ENCODE measurements at places on chromosomes 5 and 9.

GRCh38 chr9:4935001-4935672, 49.9 kb upstream of the JAK2 start:
- no peak for DNase-seq

GRCh38 chr5:126482591-126482990, 59.4 kb downstream of the GRAMD2B start:
- no peak for DNase-seq

DNA sequence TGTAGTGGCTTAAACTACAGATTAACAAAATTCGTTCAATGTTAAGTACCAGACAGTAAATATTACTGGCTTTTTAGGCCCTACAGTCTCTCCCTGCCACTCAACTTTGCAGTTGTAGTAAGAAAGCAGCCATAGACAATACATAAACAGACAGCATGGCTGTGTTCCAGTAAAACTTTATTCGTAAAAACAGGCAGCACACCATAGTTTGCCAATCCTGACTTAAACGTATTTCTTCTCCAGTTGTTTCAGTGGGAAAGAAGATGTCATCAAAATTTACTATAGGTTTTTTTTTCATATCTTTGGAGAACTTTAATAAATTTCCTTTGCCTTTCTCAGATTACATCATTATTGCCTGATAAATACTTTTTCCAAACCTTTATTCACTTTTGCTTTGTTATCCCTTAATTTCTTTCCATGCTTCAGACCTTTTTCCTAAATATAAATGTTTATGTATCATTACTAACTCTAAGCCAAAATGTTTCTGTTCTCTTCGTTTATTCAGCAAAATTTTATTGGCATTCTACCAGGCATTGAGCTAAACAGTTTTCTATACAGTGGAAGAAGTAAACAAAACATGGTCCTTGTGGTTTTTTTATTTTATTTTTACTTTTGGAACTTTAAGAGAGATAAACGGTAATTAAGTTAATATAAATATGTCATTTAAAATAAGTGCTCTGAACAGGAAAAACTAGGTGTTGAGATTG, 64.5 kb downstream of the SLF1 start:
- DNase-seq, result no peak

DNA sequence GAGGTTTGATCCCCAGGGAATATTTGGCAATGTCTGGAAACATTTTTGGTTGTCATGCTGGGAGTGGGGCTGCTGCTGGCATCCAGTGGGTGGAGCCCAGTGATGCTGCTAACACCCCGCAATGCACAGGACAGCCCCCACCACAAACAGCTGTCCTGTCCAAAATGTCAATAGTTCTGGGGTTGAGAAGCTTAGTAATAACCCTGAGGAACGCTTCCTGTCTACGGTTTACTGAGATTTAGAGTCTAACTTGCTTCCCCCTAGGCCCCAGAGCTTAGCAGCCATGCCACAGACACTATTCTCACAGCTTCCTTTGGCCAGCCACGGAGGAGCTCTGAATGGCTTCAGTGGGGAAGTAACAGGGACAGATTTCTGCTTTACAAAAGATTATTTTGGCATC, 66.5 kb downstream of the MSX2 start:
- DNase-seq, result no peak

DNA sequence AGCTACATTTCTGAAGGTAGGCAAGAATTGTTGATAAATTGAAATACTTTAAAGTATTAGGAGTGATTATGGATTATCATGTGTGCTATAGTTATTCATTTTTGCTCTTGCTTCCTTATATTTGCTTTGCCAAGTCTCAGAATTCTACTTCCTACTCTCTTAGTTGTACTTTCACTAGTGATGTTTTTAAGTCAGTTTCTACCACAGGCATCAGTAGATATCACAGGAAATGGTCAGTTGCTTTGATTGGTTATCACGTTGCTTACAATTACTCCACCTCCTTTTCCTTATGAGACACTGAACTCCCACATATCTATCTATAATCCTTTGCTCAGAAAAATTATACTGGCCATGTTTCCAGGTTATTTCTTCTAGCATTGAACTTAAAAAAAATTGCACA, 472.8 kb downstream of the DMRTA1 start:
- DNase-seq, result no peak

GRCh38 chr9:110036286-110036685, 171.7 kb downstream of the C9orf152 start:
- DNase-seq, result no peak

DNA sequence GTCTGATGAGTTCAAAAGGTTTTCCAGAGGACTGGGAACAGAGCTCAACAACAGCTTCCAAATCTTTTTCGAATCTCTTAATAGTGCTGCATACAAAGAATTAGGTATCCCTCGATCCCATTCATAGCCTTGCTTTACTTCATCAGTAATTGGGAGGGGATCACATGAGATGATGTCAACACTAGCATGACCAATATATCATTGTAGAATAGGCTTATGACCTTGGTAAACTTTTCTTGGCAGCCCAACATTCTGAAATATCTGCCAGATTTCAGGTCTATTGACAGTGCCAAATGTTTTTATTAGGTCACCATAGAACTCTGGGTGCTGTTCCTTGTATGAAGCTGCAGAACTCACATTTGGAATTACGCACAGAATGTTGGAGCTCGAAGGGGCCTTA, 228.9 kb downstream of the FGF10 start:
- no peak for DNase-seq

DNA sequence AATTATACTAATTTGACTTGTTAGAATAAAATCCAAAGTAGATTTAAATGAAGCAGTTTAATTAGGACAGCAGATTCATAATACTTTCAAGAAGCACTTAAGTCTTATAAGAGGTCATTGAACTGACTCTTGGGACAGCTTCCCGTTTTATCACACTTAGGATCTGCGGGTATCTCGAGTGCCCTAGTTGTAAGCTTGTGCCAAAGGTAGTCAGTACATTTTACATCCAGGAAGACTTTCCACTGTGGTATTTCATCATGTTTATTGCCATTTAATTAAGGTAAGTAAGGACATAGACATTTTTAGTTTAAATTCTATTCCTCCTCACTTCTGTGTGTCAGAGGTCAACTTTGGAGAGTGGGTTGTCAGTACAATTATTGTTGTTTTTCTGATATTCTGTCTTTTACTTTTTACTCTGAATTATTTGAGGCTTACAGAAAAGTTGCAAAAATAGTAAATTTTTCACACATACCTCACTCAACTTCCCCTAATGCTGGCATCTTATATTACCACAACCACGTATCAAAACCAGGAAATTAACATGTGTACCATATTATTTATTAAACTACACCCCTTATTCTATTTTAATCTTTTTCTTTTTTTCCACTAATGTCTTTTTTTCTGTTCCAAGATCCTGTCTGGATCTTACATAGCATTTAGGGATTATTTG, 7.5 kb upstream of the ZNF367 start:
- no peak for DNase-seq

DNA sequence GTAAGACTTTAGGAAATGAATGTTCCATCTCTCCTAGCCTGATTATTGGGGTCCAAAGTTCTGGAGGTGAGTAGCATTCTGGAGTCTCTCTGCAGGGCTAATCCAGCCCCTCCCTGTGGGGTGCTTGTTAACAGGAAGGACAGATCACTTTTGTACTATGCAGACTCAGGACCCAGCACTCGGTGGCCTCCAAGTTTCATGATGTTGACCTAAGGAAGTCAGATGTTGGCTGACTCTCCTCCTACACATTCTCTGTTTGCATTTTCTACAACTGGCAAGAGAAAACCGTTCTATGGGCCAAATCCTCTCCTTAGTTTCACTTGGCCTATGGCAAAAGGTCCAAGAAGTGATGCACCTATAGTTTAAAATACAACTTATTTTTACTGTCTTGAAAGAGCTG, 5.5 kb upstream of the PDE8B start:
- DNase-seq, result no peak

GRCh38 chr5:66139318-66139712, 4.8 kb upstream of the SREK1 start:
- no peak for DNase-seq

DNA sequence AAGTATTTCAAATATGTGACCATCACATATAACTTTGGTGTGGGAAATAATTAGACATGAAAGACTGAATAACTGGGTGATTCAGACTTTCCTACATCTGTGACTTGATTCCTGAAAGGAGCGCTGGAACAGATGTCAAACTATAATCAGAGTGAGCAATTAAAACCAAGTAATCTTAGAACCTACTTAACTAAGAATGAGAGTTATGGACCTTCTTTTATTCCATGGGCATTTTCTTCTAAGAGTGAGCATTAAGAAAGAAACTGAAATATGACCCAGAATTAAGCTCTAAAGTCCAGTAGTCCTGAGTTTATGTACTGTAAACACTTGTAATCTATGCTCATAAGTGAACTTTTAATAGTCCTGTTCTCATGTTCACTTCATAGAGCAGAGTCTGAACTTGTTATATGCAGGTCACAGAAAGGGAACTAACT, 68.4 kb downstream of the PAM start:
- DNase-seq, result no peak

DNA sequence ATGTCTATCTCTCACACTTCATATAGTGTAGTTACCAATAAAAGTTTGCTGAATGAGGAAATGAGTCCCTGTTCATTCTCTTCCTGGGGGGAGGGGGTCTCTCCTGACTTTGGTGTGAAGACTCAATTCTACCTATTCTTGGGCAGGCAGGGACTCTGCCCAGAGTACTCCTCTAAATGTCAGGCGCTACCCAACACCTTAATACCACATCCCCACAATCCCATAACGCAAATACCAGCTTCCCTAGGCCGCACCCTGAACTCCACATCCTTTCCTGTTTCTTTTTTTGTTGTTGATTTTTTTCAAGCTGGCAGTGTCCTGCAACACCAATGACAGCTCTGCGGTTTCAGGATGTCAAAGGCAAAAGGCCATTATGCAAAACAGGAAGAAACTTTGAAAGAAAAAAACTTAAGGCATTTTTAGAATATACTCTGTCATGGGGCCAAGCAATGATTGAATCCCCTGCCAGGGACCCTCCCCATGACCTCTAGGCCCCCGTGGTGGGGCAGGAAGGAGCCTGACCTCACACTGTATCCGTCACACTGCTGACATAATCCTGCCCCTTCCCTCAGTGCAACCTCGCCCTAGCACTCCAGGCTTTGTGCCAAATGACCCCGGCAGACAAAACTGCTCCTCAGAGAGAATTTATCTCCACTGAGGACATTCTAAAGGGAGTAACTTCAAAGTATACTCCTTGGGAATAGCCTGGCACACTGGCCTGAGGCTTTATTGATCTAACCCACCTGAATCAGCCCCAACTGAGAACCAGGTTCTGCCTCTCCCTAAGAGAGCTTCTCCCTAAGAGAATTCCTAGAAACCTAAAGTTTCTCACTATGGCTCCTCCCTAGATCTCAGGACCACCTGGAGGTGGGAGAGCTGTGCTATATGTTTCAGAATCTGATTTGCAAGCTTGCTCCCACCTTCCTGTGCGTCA, 8.0 kb downstream of the B4GALT1 start:
- peak; percentile 88 for DNase-seq

GRCh38 chr5:35668319-35668718, 50.7 kb downstream of the SPEF2 start:
- no peak for DNase-seq

- DNase-seq, result no peak
These were observed 943.1 kb downstream of the NR2F1-AS1 start for GRCh38 chr5:92637960-92638359.

DNA sequence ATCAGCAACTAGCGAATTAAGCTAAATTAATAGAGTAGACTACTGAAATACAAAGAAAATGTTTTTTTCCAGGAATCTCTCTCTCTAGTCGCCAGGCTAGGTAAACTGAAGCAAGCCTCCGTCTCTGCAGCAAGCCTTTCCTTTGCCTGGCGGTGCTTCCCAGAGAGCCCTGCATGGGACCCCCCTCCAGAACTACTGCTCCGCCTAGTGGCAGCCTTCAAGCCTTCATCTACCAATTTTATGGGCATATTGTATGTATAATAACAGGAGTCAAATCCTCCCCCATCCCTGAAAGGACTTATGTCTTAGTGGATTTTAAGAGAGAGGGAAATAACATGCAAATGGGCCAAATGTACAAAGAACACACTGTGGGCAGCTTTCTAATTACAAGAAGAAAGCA, 241.9 kb downstream of the SAXO1 start:
- DNase-seq, result peak; percentile 30

DNA sequence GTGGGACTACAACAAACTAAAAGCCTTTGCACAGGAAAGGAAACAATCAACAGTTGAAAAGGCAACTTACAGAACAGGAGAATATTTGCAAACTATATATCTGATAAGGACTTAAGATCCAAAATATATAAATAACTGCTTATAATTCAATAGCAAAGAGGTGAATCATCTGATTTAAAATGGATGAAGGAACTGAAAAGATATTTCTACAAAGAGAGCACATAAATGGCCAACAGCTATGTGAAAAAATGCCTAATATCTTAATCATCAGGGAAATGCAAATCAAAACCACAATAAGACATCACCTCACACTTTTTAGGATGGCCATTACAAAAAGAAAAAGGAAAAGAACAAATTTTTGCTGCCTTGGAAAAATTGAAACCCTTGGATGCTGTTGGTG, 100.4 kb downstream of the LURAP1L start:
- no peak for DNase-seq

DNA sequence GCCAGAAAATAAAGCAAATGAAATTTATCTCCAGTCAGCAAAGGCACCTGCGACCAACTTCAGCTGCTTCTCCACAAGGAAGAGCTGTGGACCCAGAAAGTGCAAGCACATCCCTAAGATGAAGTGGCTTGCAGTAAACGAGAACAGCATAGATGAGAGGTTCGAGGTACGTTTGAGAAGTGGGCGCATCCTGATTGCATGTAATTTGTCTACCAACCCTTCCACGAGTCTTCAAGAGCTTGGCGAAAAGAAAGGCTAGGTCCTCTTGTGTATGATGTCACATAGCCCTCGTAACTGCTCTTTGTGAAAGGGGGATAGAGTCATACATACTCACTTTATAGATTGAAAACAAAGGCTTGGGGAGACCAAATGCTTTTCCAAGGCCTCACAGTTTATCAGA, 6.0 kb upstream of the LCP2 start:
- DNase-seq, result no peak

DNA sequence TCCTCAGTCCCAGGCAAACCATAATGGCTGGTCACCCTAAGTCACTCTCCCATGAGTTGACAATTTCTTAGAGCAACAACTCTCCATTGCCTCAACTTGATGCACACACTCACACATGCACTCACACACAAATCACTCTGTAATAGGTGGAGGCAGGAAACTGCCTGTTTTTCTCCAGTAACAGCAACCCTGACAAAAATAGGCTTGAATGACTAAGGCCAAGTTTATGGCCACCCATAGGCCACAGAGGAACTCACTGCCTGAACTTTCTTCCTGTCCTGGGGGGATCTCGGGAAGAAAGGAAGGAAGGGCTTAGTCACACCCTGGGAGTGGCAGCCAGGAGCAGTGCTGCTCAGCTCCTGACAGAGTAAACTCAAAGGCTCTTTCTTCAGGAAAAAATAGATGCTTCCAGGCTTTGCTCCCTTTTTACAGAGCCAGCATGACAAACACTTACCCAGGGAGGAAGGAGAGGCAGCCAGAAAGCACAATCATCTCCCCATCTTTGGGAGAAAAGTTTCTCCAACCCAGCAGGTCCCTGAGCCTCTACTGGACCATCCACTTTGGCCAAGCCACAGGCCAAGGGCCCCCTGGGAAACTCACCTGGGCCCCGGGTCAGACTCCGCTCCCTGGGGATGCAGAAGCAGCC, 368 bp downstream of the SH3TC2 start:
- peak; percentile 26 for DNase-seq

Data from right lobe of liver (tissue), 6 donors.